Muscle of arm (tissue), 14 donors: ENCODE measurements at places on chromosomes 6 and 20.
A peak's percentile ranks its signal among the peaks of the same experiment; 100 is the strongest.

DNA sequence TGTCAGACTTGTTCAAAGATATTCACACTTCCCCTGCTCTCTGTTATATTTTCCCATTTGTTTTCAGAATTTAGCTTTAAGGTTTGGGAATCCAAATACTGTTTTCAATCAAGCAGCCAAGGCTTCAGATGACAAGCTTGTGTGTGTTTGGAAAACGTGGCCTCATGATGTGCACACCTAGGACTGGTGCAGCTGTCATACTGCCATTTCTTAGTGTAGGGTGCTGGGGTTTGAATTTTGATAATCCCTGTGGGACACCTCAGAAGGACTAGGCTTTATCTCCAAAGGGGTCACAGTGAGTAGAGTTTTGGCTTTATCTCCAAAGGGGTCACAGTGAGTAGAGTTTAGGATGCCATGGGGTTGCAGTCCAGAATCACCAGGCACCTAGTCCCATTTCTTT is 65.3 kb upstream of the JAG1 start:
- DNase-seq = no peak

DNA sequence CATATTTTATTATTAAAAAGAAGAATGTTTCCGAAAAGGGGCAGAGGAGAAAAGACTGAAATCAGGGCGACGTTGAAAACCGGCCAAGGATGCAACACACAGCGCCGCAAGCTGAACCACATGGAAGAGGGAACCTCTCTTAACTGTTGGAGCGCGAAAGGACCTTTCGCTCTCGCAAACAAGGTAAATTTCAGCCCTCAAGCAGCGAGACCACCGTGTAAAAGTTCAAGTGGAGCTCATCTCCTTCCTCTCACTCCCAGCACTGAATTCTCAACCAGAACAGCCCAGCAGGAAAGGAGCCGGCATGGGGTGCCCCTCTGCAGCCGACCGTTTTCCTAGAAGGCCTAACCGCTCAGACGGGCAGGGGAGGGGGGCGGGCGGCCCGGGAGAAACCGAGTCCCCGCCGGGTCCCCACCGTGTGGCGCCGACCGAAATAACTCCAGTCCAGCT is 621 bp downstream of the GPR63 start:
- DNase-seq = peak; percentile 14

DNA sequence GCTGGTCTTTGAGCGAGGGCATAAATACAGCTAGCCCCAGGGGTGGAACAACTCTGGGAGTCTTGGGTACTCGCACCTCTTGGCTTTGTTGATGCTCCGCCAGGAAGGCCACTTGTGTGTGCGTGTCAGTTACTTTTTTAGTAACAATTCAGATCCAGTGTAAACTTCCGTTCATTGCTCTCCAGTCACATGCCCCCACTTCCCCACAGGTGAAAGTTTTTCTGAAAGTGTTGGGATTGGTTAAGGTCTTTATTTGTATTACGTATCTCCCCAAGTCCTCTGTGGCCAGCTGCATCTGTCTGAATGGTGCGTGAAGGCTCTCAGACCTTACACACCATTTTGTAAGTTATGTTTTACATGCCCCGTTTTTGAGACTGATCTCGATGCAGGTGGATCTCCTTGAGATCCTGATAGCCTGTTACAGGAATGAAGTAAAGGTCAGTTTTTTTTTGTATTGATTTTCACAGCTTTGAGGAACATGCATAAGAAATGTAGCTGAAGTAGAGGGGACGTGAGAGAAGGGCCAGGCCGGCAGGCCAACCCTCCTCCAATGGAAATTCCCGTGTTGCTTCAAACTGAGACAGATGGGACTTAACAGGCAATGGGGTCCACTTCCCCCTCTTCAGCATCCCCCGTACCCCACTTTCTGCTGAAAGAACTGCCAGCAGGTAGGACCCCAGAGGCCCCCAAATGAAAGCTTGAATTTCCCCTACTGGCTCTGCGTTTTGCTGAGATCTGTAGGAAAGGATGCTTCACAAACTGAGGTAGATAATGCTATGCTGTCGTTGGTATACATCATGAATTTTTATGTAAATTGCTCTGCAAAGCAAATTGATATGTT is 19.2 kb downstream of the IRF4 start:
- no peak for DNase-seq

GRCh38 chr6:37371154-37372083 is 17.6 kb downstream of the RNF8 start:
- DNase-seq = no peak

DNA sequence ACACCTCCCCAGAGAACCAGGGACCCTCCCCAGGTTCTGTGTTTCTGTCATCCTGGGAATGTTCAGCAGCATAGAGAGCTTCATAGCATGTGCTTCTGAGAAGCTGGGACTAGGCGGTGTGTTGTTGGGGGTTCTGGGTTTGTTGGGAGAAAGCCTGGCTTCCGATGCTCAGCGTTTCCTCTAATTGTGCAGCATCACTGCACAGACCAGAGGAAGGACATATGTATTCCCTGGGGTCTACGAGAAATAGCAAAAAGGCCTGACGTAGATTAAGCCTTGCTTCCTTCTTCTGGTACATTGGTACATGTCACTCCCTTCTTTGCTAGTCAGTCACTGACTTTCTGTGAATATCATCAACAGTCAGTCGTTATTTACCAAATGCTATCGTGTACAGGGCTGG is 96.9 kb upstream of the SGK1 start:
- DNase-seq = no peak

- DNase-seq = peak; percentile 86
These were observed 23.2 kb upstream of the FAM50B start for GRCh38 chr6:3825851-3826581.

GRCh38 chr6:132612449-132613108 is 11.5 kb downstream of the TAAR2 start:
- no peak for DNase-seq

DNA sequence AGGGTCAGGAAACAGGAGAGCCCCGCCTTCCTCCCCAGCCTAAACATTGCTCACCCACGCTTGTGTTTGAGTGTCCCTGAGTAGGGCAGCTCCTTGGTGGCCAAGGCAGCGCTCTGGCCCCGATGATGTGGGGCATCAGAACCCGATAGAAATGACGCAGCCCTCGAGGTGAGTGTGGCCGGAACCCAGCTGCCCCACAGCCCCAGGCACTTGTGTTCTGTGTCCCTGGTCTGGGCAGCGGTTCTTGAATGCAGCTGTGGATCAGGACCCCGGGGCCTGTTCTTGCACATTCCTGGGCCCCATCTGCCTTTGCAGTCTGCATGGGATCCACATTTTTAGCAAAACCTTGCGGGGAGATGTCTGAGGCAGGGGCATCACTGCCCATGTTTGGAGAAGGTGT is 12.8 kb downstream of the RBM38 start:
- no peak for DNase-seq

DNA sequence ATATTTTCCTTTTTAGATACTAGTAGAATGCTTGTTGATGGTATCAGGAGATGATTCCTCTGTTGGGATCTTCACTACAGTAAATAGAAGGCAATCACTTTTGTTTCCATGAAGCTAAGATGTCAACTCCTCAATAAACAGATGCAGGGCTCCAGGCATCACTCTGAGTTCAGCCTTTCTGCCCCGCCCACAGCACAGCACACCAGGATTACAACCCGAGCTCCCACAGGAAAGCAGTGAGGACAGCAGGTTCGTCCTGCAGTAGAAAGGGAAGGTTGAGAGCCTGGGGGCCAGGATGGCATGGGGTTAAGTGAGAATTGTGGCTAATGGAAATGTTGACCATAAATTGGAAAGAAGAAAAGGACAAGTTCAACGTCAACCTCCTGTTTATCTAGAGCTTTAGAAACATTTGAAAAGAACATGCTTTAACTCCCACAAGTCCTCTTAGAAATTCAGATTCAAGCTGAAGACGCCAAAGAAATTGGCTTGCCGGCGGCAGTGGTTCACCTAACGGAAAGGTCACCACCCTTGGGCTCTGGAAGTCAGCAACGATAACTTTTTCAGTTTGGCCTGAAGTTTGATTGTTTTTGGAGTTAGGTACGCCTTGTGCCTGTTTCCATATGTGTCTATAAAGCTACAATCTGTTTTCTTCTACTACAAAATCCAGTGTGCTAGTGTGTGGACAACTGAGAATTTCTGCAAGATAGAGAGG is 144.4 kb upstream of the PDE10A start:
- DNase-seq = peak; percentile 52

DNA sequence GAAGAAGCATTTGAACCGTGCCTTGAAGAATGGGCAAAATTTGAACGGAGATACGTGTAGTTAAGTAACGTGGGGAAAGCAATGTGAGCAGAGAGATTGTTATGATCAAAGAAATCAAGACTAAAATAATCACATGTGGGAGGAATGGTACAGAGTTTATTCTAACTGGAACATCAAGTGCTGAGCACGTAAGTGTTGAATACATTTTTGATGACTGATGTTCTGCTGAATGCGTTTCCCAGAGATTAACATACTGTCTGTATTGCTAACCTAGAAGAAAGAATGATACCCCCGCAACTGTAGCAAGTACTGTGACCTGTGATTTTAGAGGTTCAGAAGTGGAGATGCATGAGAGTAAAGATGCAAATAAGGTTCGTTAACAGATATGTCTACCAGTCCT is 146.9 kb upstream of the EPHA7 start:
- DNase-seq = no peak

DNA sequence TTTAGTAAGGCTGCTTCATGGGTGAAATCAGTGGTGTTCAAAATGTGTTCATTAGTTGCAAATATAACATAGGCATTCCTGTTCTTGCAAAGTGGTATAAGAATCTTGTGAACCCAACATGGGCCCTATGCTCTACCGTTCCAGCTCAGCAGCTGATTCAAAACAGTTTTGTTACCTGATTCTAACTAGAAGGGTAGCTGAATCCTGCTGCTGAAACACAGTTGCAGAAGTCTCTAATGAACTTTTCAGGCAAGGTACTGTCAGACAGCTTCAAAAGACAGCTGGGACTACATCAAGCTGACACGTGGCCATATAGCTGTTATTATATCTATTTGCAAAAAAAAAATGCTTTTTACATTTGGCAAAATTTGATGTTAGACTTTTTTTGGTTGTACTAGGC is 22.7 kb downstream of the THEMIS start:
- DNase-seq = no peak

- DNase-seq = no peak
These were observed 514 bp downstream of the DEFB129 start for GRCh38 chr20:227439-228105.

GRCh38 chr6:34934516-34934915 is 45.5 kb downstream of the ANKS1A start:
- DNase-seq = peak; percentile 74

DNA sequence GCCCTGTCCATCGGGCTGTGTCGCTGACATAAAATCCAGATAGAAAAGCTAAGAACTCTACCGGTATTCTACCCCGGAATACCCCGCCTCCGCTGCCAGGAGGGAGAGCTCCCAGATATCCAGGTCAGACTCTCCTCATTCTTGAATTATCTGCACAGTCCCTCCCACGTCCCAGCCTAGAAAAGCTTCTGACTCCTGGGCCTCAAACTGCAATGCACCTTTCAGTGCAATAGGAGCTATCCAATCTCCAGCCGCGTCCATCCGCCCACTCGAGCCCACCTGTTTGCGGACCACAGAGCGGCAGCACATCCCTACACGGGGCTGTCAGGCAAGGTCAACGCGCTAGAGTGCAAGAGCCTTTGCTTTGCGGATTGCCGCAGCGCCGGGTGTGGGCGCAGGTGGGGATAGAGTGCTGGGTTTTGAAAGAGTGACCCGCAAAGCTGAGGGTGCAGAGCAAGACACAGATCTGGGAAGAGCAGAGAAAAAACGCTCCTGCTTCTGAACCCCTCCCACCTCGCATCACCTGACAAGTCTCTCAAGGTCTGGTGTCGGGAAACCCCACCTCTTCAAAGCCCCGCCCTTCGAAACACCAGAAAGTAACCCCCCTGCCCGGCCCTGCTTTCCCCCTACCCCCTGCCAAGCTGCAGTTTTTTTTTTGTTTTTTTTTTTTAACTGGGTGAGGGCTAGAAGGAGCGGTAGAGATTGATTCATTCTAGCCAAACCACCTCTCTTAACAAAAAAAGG is 1.3 kb downstream of the TAPBP start:
- DNase-seq = no peak

- no peak for DNase-seq
These were observed 6.4 kb downstream of the TPMT start for GRCh38 chr6:18148304-18149025.

DNA sequence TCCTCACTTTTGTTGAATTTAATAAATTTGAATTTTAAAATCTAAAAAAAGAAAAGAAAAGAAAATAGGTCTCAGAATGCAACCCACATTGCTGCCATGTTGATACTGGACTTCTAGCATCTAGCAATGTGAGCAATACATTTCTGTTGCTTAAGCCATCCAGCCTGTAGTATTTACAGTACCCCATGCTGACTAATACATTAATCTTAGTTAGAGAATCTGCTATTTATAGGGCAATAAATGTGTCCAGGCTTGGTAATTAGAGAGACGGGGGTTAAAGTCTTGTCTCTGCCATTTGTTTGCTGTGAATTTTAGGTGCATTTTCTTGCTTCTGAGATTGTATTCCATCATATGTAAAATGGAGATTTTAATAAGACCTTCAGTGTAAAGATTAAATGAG is 471.3 kb downstream of the DHX35 start:
- DNase-seq = no peak

DNA sequence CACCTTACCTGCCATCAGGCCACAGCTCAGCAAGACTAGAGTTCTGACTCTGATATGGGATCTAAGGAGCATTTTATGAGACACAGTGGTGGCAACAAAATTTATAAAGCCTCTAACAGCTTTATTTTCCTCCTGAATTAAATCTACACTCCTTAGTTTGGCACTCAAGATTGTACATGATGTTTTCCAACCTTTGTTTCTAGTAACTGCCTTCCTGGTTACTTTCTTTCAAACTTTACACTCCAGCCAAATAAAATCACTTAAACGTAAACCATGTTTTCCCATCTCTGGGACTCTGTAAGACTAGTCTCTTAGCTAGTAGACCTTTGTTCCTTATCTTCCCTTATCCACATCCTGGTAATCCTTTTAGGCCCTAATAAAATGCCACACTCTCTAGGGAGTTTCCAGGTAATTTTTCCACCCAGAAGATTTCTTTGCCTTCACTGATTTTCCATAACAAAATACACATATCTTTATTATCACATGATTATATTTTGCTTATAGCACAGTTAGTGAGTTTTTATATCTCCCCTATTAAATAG is 92.1 kb downstream of the PKHD1 start:
- DNase-seq = no peak

DNA sequence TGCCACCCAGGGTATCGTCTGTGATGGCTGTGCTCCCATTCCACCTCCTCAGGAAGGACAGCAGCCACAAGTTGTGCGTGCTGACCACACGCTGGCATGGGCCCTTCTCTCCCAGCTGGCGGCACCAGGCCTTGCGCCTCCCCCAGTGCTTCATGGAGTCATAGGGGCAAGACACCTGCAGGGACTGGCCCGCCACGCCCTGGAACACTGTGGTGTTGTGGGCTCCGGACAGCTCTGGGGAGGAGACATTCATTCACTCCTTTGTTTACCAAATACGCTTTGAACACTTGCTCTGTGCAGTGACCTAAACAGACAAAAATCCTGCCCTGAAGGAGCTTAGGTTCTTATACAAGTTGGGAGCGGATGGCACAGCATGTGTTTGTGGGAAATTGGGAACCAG is 1.5 kb downstream of the TREM2 start:
- no peak for DNase-seq
